ENCODE measurements at places on chromosomes 11 and 22. TPM values are rescaled to one million over a fixed set of nuclear protein-coding genes. Genes with fewer than 3 reads are reported as not detected.
A peak's percentile ranks its signal among the peaks of the same experiment; 100 is the strongest.

LRRC4C gene
- polyA plus RNA-seq = not detected

DNA sequence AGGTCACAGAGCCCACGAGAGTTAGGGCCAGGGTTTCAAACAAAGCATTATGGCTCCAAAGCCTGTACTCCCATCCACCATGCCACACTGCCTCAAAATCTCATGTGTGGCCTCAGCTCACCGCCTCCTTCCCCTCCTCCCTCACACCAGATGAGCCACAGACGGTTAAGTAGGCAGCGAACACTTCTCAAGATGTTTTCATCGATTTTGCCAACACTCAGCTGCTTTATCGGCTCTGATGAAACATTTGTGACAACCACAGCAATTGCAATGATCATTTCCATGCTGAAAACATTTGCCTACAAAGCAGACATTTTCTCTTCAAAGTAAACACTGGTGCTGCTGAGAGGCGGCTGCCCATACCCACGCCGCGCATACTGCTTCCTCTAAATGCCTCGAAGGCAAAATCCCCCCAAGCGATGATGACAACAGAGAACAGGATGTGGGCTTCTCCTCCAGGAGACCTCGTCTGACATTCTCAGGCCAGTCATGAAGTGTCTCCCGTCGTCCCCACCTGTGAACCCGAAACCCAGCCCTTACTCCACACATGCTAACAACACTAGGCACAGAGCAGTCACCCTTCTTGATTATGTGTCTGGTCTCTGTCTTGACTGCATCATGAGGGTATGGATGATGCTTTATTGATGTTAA is 599.2 kb downstream of the SOX6 start:
- DNase-seq = no peak

GRCh38 chr11:63882555-63883242 is 34.3 kb downstream of the RCOR2 start:
- no peak for DNase-seq

DNA sequence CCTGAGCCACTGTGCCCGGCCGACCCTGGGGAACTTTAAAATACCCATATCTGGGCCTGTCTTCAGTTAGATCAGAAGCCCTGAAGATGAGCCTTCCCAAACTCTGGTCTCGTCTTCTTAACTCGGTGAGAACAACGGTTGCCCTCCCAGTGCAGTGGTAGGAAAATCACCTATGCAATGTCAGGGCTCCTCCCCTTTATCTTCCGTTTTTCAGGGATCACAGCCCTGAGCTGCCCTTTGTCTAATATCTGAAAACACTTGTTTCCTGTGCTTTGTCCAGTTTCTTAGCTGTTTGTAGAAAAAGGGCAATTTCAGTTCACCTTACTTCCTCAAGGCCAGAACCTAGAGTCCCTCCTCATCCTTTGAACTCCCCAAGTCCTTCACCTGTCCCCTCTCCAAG is 9.4 kb downstream of the DRAP1 start:
- no peak for DNase-seq

GRCh38 chr11:63779039-63779438 is 10.5 kb upstream of the ZFTA start:
- no peak for DNase-seq

GRCh38 chr11:355581-356458 is 13.5 kb upstream of the B4GALNT4 start:
- DNase-seq = peak; percentile 92

DNA sequence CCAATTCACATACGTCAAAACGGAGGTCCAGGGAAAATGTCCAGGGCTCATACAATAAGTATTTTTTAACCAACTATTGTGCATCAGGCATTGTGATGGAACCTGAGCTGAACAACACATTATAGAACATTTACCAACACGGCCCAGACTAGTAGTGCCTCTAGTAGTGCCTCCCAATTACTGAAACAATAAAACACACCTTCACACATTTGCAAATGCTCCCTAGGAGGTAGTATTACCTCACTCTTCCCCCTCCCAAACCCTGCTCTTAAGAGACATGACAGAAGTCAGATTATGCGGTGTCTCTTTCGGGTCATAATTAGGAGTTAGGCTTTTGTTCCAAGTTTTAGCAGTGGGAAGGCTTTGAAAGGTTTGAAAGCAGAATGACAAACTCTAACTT is 61.1 kb downstream of the PAK1 start:
- DNase-seq = no peak

OR2AT4 gene
- polyA plus RNA-seq = not detected

All from A549 (cell line).